ENCODE measurements at places on chromosomes 1 and 21.

DNA sequence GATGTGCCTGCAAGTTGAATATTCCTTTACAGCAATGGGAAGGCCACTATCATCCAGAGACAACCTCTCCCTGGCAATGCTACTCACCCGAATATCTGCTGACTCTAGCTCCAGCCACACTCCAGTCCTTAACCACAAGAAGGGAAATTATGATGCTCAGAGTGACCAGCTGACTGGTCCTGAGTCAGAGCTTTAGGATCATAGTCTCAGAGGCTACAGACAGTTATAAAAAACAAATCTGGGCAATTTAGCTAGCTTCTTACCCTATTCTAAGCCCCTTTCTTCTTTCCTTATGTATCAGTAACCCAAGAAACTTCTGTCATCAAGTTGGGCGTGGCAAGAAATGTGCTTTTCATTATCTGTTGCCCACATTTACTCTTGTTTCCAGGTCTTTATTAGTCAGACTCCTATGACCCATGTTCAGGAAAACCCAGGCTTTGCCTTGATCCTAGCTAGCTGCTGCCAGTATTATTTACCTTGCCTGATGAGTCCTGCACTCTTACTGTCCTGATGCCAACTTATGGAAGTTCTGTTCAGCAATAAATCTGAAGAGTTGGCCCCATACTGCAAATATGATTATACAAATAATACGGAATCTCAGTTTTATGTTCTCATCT is 207.0 kb downstream of the TTLL7 start:
- DNase-seq, result peak; percentile 20

GRCh38 chr1:215835951-215836350 is 268.8 kb downstream of the KCTD3 start:
- peak; percentile 42 for DNase-seq

- no peak for DNase-seq
Measured at GRCh38 chr1:155009221-155009711, 6.7 kb downstream of the ZBTB7B start.

DNA sequence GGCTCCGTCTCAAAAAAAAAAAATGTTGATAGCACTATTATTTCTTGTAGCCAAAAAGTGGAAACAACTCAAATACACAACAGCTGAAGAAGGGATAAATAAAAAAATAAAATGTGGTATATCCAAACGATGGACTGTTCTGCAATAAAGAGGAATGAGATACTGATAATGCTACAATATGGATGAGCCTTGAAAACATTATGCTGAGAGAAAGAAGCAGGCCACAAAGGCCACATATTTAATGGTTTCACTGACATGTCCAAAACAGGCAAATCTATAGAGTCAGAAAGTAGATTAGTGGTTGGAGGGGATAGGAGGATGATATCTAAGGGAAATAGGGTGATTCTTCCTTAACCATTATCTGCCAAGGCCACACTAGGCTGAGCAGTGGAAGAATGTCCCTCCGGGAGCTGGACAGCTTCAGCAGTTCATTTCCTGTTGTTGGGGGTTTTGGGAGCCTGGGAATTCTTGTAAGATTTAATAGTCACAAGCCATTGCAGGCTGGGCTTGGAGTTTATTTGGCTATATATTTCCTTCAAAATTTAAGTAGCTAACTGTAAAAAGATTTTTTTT is 53.5 kb downstream of the ST3GAL3 start:
- DNase-seq, result peak; percentile 6

GRCh38 chr1:72341661-72342060 is 59.3 kb upstream of the NEGR1 start:
- DNase-seq, result no peak

GRCh38 chr21:15064576-15065391 is at the start of gene NRIP1:
Gene NRIP1 (minus strand): TSS chr21:15065000. CDS start chr21:14968192, 96,808 bp downstream.
- DNase-seq, result peak; percentile 44

DNA sequence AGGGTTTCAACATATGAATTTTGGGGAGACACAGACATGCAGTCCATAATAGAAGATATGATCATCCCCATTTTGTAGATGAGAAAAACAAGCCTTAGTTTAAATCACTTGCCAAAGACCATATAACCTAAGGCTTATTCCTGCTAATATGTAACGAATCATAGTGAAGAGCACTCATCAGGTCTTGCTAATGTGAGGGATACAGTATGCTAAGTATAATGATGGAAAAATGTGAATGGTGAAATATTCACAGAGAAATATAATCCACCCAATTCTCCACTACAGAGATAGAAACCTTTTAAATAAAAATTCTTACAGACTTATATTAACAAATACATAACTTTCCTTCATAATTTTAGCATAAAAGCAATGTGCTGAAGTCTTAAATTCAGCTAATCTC is 18.9 kb downstream of the ERICH3 start:
- no peak for DNase-seq

GRCh38 chr1:214292322-214292721 is 11.4 kb downstream of the SMYD2 start:
- no peak for DNase-seq

GRCh38 chr1:37660664-37661063 is 26.0 kb upstream of the RSPO1 start:
- no peak for DNase-seq

DNA sequence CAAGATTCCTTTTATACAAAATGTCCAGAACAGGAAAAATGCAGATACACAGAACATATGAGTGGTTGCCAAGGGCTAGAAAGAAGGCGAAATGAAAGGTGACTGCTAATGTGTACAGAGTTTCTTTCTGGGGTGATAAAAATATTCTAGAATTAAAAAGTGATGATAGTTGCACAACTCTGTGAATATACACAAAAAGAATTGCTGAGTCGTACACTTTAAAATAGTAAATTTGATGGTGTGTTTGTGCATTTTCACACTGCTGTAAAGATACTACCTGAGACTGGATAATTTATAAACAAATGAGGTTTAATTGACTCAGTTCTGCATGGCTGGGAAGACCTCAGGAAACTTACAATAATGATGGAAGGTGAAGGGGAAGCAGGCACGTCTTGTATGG is 23.9 kb downstream of the KLHDC7A start:
- DNase-seq, result no peak

DNA sequence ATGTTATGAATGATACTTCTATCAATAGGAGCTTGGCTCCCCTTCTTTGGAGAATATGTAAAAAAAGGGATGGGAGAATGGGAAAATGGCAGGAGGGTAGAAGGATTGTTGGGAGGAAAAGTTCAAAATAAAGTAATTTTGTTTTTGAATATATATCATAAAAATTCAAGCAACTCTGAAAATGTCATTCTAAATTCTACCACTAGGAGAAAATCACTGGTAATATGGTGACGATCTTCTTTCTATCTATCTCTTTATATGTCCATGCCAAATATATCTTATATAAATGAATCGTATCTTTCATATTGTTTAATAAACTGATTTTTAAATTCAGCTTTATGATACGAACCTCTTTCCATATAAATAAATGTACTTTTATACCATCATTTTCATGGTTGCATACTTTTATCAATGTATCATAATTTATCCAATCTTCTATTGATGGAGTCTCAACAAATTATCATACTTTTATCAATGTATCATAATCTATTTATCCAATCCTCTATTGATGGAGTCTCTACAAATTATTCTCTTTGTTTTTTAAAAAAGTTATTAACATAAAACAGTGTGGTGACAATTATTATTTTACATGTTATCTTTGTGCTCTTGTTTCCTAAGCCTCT is 73.7 kb upstream of the MARK1 start:
- no peak for DNase-seq

- no peak for DNase-seq
Measured at GRCh38 chr1:151175041-151175741, 590 bp downstream of the TMOD4 start.

- DNase-seq, result no peak
Measured at GRCh38 chr1:207145401-207146058, 41.5 kb downstream of the C4BPA start.

DNA sequence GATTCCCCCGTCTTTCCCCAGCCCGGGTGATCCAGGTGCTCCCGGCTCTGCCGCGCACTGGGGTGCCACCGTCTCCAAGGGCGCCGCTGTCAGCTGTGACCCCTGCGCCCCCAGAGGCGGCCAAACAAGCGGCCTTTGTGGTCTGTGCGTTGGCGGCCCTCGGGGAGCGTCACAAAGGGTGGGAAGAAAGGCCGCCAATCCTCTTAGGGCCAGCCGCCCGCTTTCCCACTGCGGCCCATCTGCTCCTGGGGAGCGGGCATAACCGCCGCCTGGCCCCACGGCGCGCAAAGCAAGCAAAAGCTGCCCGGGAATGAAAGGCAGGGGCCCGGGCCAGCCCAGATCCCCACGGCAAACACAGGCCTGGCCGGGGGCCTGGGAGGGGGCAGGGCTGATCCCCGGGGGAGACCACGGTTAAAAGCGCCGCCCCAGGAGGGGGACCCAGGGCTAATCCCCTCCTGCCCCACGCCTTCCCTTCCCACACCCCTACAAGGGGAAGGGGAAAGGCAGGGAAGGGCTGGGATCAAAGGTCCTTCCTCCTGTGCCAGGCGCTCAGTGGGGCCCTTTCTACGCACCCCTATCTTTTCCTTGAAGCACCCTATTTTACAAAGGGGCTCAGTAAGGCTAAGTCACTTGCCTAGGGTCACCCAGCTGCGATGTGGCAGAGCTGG is 24.0 kb downstream of the C1QB start:
- DNase-seq, result no peak

DNA sequence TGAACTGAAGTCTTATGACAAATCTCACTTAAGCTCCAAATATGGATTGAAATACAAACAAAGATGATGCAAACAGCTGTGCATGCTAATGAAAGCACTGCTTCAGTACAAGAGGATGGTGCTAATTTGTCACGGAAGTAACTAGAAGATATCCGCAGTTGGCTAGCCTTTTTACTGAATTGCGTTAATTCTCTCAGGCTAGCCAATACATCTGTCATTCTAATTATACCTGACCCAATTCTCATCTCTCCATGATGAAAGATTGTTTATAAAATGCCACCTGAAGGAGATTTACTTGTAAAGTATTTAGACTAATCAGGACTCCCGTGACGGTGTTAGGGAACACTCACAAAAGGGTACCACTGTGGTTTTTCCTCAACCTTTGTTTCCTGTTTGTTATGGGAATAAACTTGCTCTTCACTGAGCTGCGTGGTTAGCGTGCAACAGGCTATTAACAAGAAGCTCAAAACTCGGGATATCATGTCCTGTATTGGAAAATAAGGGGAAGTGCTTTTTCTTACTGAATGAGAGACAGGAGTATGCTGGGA is 162.5 kb downstream of the APP start:
- DNase-seq, result no peak

DNA sequence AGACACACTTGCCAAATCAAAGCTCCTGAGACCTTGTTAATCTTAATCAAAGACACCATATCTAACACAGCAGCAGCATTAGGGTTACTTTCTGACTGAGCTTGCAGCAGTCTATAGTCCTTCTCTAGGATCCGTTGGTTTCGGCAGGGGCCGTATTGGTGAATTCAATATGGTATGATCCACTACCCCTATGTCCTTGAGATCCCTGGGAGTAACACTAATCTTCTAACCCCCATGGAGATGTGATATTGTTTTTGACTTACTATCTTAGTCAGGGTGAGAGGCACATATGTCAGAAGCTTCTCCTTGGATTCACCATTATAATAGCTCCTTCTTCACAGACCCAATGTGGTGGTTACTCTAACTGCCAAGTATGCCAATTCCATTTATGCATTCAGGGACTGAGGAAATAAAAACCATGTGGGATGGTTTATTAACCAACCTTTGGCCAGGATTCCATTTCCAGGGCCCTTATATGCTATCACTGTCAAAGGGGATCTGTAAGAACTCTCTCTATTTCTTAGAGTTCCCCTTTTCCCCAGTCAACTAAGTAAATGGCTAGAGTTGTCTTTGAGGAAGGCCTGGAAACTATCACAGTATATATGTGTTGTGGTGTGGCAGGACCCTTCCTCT is 673.6 kb upstream of the USP24 start:
- DNase-seq, result no peak

- DNase-seq, result no peak
Measured at GRCh38 chr1:109187127-109187526, 26.6 kb upstream of the SARS1 start.

- DNase-seq, result no peak
Measured at GRCh38 chr1:108750476-108751181, 4.2 kb downstream of the STXBP3 start.

DNA sequence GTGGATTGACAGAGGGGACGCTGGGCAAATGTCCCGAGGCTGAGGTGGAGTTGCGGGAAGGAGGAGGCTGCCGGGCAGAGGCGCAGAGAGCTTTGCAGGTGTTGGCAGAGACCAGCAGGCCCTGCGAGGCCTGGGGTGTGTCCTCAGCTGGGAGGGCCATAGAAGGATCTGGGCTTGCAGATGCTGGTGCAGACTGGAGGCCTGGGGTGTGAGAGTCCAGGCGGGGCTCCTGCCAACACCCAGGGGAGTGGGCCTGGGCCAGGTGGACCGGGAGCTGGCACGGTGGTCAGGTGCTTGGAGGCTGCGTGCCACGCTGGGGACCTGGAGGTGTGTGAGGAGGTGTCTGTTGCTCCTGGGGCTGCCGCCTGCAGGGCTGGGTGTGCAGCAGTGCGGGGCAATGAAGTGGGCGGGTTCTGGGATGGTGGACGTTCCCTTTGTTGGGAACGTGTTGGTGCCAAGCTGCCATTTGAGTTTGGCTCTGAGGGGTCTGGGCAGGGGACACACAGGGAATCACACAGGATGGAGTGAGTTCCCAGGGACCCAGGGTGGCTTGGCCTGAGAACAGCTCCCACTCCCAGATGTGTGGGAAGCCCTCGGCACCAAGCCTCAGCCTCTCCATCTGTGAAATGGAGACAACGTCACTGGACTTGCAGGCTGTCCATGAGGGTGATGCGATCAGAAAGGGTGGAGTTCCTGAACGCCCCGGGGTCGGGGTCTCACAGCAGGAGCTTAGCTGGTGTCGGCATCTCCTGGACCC is 39.9 kb upstream of the POFUT2 start:
- no peak for DNase-seq

DNA sequence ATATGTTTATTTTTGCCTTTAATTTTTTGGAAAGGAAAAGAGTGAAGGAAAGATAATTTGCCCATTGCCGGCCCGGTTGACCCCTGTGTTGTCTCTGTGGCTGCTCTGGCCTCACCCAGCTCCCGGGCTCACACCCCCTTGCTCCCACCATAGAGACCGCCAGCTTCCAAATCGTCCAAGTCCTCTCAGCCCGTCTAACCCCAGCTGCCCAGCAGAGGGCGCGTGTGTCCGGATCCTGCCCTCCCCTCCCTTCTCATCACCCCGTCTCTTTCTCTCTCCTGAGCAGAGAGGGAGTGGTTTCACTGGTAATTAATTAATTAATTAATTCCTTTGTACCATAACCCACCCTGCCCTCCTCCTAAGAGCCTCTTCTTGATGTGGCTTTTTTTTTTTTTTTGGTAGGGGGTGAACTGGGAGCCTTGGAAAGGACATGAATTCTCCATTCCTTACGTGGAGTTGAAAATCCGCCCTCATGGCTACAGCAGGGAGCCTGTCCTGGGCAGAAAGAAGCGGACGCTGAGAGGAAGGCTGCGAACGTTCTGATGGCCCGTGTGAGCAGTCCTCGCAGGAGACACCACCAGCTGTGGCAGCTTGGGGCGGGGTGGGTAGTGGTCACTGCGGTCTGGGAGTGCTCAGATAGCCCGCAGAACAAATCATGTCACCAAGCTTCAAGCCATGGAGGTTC is 45.9 kb downstream of the KIAA0040 start:
- peak; percentile 67 for DNase-seq

Measured in A172 (cell line).